Body of pancreas (tissue), 4 donors: ENCODE measurements at places on chromosomes 1 and 21. TPM values are rescaled to one million over a fixed set of nuclear protein-coding genes. Genes with fewer than 3 reads are reported as not detected.

Gene LAMB3
- total RNA-seq: 5.3 TPM

Gene CYP4B1
- total RNA-seq: 12.5 TPM

Gene MYOG
- total RNA-seq: not detected

Gene SELENBP1
- 106 TPM for total RNA-seq

Gene LORICRIN
- total RNA-seq: not detected

- H3K27me3 ChIP-seq: no peaks in the 10 kb centered on the region
- no peaks in the 10 kb centered on the region for H3K4me1 ChIP-seq
- no peak overlapping the region for H3K4me3 ChIP-seq
- no peaks in the 10 kb centered on the region for H3K36me3 ChIP-seq
- no peak overlapping the region for H3K27ac ChIP-seq
These were observed 50.9 kb upstream of the ETV3 start for GRCh38 chr1:157189096-157189495.

GRCh38 chr1:32612189-32612881, 38.0 kb downstream of the ZBTB8OS start:
- no peaks in the 10 kb centered on the region for H3K27me3 ChIP-seq
- H3K36me3 ChIP-seq: no peaks in the 10 kb centered on the region
- DNase-seq: peak; percentile 91
- peaks cover 6% of the 10 kb centered on the region for H3K4me1 ChIP-seq
- H3K27ac ChIP-seq: no peak overlapping the region
- H3K4me3 ChIP-seq: peak overlapping the region; percentile 2

- H3K27me3 ChIP-seq: no peaks in the 10 kb centered on the region
- H3K4me1 ChIP-seq: peaks cover 19% of the 10 kb centered on the region
- H3K27ac ChIP-seq: no peak overlapping the region
- no peak overlapping the region for H3K4me3 ChIP-seq
- DNase-seq: no peak
These were observed 1.6 kb downstream of the SH3D21 start for GRCh38 chr1:36307601-36308330.

- no peak overlapping the region for H3K4me3 ChIP-seq
- no peaks in the 10 kb centered on the region for H3K36me3 ChIP-seq
- H3K4me1 ChIP-seq: peaks cover 27% of the 10 kb centered on the region
These were observed 72.6 kb downstream of the PGM1 start for GRCh38 chr1:63665824-63666223.

DNA sequence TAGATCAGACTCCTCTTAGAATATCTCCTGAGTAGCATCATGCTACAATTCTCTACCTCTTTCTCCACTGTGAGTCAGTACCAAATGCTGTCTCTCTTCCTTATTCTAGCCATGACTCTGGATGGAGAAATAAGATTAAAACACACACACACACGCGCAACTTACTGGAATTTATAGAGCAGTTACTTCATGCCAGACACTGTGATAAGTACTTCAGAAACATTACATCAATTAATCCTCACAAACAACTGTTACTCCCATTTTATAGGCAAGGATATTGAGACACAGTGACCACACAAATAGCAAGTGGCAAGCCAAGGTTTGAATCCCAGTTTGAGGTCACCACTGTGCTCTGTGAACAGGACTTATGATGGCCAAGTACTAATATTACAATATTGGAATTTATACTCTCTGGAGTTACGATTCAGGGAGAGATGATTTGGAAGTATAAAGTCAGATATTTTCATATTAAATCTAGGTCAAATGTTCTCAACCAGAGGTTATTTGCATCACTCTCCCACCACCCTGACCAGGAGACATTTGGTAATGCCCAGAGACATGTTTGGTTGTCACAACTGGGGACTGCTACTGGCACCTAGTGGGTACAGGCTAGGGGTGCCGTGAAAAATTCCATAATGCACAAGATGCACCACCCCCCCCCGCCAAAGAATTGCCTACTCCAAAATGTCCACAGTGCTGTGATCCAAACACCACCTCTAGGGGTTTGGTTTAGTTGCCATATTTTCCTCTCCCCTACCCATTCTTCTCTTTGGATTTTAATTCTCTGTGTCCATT, 221.6 kb downstream of the LTN1 start:
- no peak overlapping the region for H3K4me3 ChIP-seq
- no peak overlapping the region for H3K27ac ChIP-seq
- DNase-seq: no peak

- H3K4me3 ChIP-seq: no peak overlapping the region
- H3K27ac ChIP-seq: no peak overlapping the region
- no peak for DNase-seq
- no peaks in the 10 kb centered on the region for H3K4me1 ChIP-seq
- H3K36me3 ChIP-seq: no peaks in the 10 kb centered on the region
- H3K27me3 ChIP-seq: no peaks in the 10 kb centered on the region
These were observed 144.9 kb upstream of the POU3F1 start for GRCh38 chr1:38191461-38191860.

DNA sequence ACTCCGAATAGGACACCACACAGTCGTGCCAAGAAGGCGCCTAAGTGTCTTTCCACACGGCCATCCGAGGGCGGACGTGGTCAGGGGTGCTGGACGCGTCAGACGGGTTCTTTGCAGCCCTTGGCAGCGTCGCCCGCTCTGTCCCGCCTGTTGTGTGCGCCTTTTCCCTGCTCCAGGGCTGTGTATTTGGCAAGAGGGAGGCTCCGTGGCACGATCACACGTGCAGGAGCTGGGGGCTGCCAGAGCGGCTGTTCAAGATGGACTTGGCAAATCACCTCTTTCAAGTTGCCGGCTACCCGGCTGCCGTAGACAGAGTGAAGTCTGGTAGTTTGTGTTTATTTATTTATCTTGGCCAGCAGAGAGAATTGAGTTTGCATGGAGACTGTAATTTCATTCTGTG, 31.9 kb downstream of the PRKCZ start:
- no peak for DNase-seq
- H3K27ac ChIP-seq: no peak overlapping the region

DNA sequence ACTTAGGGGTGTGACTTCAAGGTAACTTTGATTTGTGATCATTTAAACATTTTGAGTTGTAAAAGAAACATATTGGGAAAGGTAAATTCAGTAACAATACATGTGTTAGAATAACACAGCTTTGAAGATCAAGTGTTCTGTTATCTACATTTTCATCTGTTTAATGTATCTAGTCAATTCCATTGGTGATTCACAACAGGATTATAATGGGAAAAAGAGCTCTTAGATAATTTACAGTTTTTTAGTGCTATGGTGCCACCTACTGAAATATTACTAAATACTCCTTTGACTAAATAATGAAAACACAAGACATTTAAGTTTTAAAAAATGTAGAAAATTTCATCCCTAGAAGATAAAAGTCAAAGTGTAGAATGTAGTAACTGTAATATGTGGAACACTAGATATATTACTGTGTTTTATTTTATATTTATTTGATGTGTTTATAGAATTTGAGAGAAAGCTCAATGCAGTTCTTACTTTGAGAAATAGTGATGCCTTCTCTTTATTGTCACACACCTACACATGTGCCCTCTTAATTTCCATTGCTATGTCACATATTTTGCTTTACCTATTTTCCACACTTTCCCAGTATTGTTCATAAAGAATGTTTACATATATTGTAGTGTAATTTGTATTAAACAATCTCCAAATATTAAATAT, 47.4 kb downstream of the PTPRC start:
- no peak for DNase-seq
- peaks cover 4% of the 10 kb centered on the region for H3K27me3 ChIP-seq
- H3K4me3 ChIP-seq: no peak overlapping the region
